Bronchial epithelial cell (primary cell): ENCODE measurements at places on chromosomes 11 and 22.

- peak; percentile 17 for DNase-seq
Observed at GRCh38 chr11:25535467-25536272, 796.3 kb upstream of the ANO3 start.

DNA sequence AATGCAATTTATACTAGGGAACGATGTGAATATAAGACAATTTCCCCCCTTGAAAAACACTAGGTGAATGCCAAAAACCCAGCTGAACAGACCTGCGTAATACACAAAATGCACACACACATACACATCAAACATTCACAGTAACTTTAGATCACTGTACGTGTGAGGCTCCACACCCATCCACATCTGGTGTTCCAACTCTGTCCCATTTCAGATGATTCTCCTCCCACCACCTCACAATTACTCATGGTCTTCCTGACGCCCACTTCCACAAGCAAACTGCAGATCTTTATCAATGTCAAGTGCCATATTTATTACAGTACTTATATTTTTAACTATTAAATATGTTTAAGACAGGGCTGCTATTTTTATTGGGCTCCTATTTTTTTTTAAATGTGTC, 57.8 kb upstream of the TENM4 start:
- DNase-seq: no peak

DNA sequence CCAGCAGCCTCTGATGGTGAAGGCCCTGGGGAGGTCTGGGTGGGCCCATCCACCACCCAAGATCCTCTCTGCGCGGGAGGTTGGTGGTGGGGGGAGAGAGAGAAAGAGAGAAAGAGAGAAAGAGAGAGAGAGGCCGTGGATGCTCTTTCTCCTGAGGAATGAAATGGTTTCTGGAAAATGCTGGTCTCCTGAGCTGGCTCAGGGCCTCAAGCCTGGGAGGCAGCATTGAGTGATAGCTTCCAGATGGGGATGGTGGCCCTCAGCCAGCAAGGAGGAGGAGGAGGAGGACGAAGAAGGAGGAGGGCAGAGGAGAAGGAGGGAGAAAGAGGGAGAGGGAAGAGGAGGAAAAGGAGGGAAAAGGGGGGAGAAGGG, 4.6 kb downstream of the TSPAN32 start:
- no peak for DNase-seq

DNA sequence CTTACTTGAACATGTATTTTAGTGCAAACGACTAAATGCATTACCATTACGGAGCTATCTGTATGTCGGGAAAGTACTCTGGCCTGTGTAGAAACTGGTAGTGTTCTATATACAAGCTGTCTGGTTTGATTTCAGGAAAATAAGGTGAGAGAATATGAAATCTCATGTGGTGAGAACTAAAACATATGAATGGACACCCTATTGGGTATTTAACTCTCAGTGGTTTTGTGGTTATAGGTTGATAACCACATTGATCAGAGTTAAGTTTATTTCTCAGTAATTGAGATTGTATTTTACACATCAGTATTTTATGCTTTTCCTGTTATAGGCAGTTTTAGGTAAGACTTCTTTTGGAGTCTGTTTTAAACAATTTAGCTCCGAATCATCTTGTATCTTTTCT, 10.4 kb downstream of the ANO5 start:
- DNase-seq: no peak

- no peak for DNase-seq
Observed at GRCh38 chr11:18633256-18634139, 644 bp downstream of the SPTY2D1 start.

DNA sequence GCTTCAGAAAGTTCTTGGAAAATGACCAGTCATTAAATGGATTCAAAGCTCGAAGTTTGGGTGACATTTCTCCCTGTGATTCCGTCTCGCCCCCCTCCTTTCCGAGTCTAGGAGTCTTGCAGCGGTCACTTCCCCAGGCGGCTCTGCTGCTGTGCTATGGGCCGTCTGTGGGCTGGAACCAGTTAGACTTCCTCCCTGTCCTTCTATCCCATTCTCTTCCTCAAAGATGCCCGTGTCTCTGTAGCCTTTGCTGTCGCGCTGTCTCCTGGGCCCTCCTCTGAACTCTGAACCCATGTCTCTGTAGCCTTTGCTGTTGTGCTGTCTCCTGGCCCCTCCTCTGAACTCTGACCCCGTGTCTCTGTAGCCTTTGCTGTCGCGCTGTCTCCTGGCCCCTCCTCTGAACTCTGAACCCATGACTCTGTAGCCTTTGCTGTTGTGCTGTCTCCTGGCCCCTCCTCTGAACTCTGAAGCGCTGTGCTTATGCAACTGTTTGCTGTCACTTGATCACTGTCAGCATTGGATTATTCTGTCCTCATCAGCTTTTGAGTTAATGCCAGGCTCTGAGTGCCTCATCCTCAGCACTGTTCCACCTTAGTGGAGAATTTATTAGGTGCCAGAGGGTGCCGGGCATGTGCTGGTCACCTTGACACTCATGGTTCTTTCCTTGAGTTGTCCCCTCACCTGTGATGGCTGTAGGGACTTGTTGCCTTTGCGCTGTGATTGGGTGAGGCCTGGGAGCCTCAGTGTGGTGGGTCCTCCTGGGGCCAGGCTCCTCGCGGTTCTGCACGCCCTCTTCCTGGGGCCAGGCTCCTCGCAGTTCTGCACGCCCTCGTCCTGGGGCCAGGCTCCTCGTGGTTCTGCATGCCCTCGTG, 173.3 kb downstream of the TBC1D22A start:
- DNase-seq: no peak
